ENCODE measurements at places on chromosomes 2 and 18.

DNA sequence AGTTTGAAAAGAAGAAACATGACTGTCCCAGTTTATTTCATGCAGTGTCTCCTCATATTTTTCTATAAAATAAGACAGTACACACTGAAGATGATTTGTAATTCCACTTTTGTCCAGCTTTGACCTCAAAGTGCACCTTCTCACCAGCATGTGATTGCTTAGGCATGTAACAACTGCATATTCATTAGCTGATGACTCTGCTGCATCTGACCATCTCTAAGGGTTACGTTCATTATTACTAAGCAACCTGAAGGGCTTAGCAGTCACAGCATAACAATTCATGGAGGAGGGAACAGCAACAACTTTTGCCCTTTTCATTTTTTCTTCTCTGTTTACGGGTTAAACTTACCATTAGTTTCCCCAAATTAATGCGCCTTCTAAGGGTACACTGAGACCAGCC lies 330.6 kb upstream of the PIK3C3 start:
- DNase-seq = no peak

DNA sequence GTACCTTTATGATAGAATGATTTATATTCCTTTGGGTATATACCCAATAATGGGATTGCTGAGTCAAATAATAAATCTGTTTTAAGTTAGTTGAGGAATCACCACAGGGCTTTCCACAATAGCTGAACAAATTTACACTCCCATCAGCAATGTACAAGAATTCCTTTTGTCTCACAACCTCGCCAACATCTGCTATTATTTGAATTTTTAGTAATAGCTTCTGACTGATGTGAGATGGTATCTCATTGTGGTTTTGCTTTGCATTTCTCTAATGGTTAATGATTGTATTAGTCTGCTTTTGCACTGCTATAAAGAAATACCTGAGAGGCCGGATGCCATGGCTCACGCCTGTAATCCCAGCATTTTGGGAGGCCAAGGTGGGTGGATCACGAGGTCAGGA lies 1387.6 kb upstream of the ACVR2A start:
- DNase-seq = no peak

GRCh38 chr2:147479358-147479757 lies 365.5 kb upstream of the ACVR2A start:
- DNase-seq = no peak

DNA sequence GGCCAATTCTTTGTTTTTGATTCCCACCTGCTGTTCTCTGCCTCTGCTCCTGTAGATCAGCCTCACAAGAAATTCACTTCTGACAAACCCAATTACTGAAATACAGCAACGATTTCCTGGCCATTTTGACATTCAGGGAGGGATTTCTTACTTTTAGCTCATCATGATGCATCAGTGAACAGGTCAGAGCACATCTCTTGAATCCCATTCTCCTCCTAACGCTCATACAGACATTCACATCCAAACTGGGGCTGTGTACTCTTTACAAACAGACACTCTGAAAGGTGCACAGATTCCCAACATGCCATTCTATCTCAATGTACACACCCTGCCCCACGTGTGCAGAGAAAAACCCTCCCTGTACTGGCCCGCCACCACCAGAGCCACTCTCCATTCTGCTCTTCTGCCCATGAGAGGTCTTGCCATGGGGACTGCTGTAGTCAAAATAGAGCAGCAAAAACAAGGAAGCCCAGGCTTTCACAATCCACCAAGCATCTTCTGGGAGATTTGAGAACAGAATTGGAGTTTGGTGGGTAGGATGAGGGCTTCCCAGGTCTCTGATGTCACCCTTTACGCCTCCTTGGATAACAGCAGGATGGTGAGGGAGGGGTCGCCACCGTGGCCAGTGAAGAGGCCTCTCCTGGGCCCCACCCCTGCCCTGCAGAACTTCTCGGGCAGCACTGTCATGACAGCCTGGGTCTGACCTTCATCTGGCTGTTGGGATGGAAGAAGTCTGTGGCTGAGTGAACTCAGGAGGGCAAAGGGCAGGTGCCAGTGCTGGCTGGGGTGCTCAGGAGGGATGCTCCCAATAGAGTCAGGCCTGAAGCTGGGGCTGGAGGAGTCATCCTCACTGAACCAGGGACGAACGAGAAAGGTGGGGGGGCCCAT lies 41.9 kb upstream of the ZFP36L2 start:
- DNase-seq = no peak

DNA sequence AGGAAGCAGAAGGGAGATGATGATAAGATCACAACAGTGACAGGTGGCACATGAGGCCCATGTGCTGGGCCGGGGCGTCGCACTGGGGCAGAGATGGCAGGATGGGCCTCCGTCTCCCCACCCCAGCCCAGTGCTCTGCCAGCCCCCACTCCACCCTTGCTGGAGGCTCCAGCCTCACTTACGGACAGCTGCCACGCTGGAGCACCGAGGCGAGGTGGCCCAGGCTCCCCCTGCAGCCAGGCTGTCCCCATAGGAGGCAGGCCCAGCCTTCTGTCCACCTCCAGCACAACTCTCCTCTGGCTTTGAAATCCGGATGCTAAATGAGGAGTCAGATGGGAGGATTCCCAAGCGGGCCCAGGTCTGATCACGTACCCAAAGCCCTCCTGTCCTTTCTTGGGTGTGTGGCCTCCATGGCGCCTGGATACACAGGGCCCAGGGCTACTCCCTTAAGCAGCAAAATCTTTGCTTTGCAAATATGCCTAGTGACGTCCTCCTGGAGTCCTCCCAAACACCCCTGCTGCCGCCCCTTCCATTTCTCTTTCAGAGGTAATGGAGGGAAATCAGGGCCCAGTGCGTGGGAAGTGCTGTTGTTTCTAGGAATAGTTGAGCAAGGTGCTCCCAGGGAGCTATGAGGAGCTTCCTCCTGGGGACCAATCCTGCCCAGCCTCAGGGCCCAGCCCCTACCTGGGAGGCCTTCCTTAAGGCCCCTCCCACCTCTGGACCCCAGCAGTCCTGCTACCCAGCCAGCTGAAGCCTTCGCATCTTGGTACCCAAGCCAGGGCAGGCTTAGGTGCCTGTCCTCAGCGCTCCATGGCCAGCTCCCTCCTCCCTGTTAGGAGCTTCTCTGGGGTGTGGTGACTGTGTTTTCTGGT lies 170.4 kb upstream of the MYCN start:
- DNase-seq = no peak

DNA sequence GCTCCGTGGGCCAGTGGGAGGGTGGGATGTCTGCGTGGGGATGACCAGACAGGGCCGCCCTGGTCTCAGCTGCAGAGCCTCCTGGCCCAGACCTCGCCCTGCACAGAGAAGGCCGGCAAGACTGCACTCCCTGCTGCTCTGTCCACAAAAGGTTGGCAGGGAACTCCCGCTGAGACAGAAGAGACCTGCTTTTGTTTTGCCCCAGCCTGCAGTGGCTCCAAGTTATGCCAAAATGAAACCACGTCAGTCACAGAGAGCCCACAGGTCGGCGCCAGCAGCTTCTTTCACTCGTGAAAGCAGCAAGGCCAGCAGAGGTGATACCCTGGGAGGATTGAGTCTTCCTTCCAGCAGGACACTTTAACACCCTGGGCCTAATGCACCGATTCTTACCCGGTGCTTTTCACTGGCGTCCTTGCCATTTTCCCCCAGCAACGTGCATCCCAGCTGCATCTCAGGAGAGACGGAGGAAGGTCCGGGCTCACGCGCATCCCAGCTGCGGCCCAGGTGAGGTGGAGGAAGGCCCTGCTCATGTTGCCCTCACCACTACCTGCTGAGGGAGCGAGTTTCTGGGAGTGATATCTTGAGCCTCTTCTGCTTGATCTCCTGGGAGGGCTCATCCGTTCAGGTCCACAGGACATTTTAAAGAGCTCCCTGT lies 22.1 kb upstream of the CTDP1 start:
- no peak for DNase-seq

DNA sequence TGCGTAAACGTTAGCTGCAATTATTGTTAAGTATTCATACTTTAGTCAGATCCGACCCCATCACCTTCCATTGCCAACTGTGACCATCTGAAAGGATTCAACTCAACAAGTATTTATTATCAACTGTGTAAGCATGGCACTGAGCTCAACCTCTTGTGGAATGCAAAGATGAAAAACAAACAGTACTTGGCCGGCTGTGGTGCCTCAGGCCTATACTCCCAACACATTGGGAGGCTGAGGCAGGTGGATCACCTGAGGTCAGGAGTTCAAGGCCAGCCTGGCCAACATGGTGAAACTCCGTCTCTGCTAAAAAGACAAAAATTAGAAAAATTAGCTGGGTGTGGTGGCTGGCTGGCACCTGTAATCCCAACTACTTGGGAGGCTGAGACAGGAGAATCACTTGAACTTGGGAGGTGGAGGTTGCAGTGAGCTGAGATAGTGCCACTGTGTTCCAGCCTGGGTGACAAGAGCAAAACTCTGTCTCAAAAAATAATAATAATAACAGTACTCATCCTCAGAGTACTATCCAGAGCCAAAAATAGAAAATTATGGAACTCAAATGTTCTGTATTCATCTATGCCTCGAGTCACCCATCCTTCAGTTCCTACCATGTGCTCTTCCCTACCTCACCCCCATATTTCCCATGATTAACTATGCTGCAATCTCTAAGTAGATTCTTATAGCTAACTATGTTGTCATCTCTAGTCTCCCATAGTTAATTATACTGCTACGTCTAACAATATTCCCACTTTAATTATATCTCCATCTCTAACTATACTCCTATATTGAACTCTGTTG lies 8.6 kb upstream of the MREG start:
- DNase-seq = no peak

- DNase-seq = no peak
Observed at GRCh38 chr2:164896634-164897355, 55.2 kb upstream of the COBLL1 start.

DNA sequence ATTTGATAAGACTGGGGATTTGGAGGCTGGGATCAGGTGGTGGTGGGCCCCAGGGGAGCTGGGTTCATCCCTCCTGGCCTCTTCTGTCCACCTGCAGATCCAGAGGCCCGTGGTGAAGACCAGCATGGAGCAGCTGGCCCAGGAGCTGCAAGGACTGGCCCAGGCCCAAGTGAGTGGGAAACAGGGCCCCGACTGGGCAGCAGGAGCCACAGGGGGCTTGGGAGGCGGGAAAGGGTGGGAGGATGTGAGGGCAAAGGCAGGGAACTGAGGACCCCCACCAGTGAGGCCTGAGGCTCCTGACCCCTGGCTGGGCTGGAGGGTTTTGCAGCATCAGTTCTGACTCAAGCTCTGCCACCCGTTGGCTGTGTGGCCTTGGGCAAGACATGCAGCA lies 11.3 kb downstream of the PROM2 start:
- DNase-seq = no peak

- DNase-seq = peak; percentile 84
Observed at GRCh38 chr2:25558262-25558661, 115.1 kb downstream of the DTNB start.

GRCh38 chr2:27320958-27321543 lies 1.8 kb downstream of the MPV17 start:
- DNase-seq = no peak

DNA sequence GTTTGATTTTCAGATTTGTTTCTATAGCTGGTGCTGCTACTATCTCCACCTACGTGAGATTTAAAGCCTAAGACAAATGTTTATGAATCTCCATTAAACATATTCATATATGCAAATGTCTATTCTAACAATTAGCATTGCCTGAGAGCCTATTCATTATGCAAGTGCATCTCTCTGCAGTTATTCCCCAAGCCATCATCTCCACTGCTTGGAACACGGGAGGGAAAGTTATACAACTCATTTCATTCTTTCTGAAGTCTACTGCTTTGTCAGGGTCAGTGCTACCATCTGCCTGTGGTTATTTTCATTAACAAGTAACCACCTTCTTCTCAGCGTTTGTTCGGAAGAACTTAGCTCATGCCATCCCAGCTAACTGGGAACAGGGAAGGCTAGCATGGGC lies 188.8 kb upstream of the REV1 start:
- no peak for DNase-seq

- DNase-seq = no peak
Observed at GRCh38 chr2:130318906-130319305, 23.8 kb upstream of the IMP4 start.

DNA sequence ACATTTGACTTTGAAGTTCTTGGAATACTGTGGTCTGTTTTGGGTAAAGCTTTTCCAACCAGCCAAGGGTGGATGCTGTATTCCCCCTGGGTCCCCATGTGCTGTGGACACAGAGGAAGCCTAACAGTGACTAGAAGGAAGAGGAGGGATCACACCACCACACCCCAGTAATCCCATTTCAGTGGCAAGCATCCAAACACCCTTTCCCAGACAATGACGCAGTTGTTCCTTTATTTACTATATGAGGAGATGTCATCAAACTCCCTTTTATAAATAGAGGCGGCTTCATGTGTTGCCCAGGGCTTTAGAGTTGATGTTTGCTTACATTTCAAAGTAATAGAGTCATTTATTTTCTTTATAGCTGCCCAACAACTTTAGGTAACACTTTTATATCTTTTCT lies 959.4 kb upstream of the GYPC start:
- no peak for DNase-seq

GRCh38 chr2:10971161-10971887 lies 59.6 kb downstream of the KCNF1 start:
- no peak for DNase-seq

DNA sequence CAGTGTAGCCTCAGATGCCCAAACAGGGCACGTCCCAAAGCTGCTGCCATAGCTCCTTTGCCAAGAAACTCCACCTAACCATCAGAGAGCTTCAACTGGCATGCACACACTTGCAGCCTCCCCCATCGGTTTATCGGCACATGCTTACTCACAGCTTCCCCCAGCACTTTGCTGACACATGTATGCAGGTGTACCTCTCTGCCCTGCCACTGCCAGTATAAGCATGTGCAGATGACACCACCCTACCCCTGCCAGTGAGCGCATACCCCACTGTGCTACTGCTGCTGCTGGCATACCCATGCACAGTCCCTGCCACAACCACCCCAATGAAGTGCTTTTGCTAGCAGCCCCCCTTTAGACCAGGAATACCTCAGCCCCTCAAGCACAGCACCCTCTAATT lies 1231.0 kb downstream of the DSC3 start:
- no peak for DNase-seq

- no peak for DNase-seq
Observed at GRCh38 chr2:100196786-100197494, 54.5 kb upstream of the AFF3 start.

DNA sequence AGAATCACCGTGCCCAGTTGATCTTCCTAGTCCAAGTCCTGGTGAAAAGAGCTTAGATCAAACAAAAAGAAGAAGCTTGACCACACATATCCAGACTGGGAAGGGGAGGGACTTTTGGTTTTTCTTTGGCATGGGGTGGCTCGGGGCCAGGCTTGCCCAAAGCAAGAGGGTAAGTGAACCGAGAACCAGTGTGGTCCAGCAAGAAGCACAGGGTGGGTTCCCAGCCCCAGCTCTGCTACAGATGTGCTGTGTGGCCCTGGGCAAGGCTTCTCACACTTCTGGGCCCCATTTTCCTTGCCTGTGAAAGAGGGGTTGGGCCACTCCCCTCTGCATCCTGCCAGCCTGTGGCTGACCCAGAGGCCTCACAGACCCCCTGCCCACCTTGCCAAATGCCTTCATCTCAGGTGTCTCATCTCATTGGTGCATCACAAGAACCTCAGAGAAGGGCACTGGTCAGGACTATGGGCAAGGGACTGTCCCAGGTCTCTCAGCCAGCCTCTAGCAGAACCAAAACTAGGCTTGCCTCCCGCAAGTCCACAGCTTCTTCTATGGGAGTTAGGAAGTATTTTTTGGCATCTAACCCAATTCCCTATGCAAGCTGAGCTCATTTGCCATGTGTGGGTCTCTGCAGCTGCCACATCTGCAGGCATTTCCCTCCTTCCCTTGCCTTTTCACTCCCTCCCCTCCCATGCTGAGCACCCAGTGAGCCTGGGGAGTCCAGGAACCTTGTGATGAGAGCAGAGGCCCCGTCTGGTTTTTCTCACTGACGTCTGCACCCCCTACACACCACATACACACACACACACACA lies 6.9 kb downstream of the ATP6V1B1 start:
- DNase-seq = no peak
